ENCODE measurements at places on chromosomes 2 and 18.

- DNase-seq: no peak
Measured at GRCh38 chr18:51425475-51425874, 228.0 kb upstream of the MEX3C start.

GRCh38 chr2:148531235-148531634, 113.3 kb upstream of the EPC2 start:
- no peak for DNase-seq

GRCh38 chr2:101112772-101113157, 38.4 kb downstream of the TBC1D8 start:
- DNase-seq: no peak

DNA sequence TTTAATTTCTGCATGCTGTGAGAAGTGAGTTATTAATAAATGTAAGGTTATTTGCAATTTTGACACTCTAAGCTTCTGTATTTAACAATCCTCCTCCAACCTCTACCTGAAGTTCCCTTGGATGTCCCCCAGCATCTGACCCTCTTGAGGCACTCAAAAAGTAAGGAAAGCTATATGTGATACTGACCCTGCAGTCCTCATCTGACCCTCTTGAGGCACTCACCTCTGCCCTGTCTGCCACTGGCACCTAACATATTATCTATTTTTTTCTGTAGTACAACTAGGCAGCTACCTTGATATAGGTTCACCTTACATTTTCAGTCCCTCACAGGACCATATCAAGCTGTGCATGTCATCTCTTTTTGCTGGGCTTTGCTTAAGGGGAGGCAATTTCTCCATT, 583.4 kb upstream of the PKDCC start:
- DNase-seq: no peak

DNA sequence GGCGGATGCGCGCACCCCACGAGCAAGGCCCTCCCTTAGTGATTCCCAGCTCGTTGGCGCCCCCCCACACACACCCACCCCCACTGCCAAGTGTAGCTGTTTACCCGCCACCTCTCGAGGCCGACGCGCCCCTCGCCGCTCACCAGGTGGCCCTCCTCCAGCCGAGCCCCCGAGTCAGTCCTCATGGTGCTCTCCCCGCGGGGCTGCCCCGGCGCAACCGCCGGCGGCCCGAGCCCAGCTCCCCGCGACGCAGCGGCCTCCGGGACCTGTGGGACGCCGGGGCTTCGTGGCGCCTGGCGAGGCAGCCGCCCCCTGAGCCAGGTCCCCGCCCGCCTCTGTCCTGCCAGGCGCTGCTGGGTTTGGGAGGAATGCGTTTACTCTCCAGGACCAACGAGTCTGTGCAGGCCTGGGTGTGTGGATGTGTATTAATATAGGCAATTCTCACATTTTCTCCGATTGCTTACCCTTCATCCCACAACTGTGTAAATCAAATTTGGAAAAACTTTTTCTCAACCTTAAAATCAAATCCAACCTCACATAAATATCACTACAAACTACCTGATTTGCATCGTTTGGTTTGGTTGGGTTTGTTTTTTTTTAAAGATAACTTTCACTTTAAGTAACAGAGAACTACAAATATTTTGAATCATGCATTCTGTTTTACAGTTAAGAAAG, at the start of gene TMEM237:
Gene TMEM237, minus strand, starts transcription at position 288 of the 675 bp plus-strand sequence. Its CDS starts 103 bp downstream, at position 185.
- DNase-seq: no peak

DNA sequence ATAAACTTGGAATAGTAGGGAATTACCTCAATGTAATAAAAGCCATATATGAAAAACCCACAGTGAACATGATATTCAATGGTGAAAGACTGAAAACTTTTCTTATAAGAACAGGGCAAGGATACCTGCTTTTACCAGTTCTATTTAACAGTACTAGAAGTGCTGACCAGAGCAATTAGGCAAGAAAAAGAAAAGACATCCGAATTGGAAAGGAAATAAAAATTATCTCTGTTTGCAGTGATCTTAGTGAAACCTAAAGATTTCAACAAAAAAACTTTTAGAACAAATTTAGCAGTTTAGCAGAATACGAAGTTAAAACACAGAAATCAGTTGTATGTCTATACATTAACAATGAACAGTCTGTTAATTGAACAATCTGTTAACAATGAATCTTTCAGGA, 69.1 kb downstream of the MIB1 start:
- no peak for DNase-seq

- no peak for DNase-seq
Measured at GRCh38 chr2:226398580-226398979, 401.0 kb downstream of the IRS1 start.

- DNase-seq: no peak
Measured at GRCh38 chr18:36128530-36128870, 640 bp downstream of the SLC39A6 start.

GRCh38 chr2:62852254-62852653, 146.7 kb downstream of the EHBP1 start:
- no peak for DNase-seq

- DNase-seq: no peak
Measured at GRCh38 chr2:170843656-170844055, 27.0 kb downstream of the GAD1 start.

DNA sequence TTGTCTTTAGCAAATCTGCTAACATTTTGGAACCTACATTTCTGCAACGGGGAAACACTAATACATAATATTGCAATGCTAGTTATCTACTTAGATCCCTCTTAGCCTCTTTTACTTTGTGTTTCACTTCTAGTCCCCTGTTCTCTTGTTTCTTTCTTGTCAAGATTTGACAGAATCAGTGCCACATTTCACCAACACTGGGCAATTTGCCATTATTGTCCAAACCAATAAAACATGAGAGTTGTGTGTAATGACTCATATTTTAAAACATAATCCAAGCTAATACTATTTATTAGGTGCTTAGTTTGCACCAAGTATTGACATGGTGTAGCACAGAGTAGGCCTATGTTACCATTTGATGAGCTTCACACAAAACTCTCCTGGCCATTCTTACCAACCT, 33.7 kb upstream of the ACVR1C start:
- DNase-seq: no peak

- DNase-seq: no peak
Measured at GRCh38 chr2:17136231-17136630, 382.0 kb downstream of the RAD51AP2 start.

DNA sequence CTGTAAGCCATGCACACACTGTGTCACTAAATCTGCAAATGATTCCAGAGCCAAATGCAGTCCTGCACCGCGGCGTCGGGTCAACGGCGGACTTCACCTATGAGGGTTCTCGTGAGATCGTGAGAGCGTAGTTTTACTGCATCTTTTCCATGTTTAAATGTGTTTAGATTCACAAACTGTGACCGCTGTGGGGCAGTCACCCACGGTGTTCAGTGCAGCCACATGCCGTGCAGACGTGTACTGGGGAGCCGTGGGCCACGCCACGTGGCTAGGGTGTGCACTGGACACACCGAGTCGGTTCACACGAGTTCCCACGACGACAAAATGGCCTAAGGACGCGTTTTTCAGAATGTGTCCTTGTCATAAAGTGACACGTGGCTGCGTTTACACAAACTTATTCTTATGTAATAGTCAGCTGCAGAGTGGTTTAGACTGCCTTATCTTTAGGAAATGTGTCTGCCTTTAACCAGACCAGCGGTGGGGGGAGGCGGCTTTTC, 34.1 kb downstream of the NFATC1 start:
- DNase-seq: no peak

DNA sequence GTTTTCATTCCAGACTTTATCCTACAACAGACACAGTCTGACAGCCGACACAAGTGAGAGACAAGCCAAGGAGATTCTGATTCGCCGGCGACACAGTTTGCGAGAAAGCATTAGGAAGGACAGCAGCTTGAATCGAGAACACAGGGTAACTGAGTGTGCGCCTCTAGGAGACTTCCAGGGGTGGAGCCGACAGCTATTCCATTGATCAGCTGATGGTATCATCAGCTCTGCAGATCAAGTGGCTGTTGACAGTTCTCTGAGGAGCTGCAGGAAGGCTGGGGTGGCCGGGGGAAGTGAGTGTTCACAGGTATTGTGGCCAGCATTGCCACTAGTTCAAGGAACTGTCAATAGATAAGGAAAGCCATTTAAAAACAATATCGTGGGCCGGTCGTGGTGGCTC, 57.3 kb upstream of the TMEM182 start:
- no peak for DNase-seq

- DNase-seq: no peak
Measured at GRCh38 chr18:80115035-80115434, 6.0 kb downstream of the ADNP2 start.

- no peak for DNase-seq
Measured at GRCh38 chr2:237222178-237222577, 136.5 kb downstream of the COPS8 start.

DNA sequence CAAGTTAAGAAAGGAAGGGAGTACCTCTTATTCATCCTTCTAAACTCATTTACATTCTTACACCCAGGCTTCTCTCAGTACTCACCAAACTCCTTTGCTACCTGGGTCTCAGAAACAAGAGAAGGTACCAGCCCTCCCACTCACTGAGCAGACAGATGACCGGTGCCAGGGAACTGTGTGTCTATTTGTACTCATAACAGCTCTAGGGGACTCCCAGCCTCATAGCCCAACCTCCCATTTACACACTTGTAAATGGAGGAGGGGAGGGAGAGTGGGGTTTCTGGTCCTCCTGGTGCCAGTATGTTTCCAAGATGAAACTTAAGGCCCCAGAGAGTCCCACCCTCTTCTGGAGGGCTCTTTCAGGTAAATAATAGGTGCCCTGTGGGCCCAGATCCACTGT, 42.8 kb upstream of the SIGLEC15 start:
- no peak for DNase-seq

DNA sequence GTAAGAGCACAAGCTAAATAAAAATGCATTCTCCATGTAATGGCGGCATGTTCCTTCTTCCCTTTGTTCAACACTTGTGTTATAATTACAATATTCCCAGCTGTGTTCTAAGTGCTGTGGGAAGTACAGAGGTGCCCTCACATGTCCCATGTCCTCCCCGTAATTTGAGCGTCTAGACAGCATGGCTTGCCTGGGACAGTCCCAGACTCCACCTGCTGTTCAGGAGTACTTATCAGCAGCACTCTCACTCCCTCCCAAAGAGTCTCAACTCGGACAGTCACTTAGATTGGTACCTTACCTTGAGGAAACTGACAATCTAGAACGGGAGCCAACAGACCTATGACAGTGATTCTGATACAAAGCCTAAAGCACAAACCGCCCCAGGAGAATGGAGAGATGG, 370.5 kb downstream of the EIPR1 start:
- DNase-seq: no peak

DNA sequence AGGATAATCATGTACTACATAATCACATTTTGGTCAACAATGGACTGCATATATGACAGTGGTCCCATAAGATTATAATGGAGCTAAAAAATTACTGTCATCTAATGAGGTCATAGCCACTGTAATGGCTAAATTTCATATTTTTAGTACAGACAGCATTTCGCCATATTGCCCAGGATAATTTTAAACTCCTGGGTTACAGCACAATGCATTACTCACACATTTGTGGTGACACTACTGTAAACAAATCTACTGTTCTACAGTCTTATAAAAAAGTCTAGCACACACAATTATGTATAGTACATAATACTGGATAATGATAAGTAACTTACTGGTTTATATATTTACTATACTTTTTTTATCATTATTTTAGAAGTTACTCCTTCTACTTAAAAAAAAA, 12.8 kb downstream of the EIF2AK2 start:
- DNase-seq: no peak

GRCh38 chr2:128797937-128798336, 479.3 kb upstream of the HS6ST1 start:
- DNase-seq: no peak

DNA sequence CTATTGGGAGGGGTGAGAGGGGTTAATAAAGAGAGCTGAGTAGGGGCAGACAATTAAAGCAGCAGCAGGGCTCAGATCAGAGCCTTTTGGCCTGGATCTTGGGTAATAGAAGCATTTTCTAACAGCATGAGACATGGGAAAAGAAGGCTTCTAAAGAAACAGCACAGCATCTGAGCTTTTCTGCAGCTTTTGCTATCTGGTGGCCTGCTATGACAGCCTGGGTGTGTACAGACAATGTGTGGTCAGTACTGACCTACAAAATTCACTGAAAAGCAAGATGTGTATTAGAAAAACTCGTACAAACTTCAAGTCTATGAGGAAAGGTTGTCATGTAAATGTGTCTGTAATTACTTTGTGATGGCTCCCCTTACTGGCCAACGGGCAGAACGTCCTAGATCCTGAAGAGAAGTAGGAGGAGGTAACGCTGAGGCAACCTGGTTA, 95.6 kb downstream of the GALNT3 start:
- DNase-seq: no peak
